ENCODE measurements at places on chromosomes 2 and 18.

- DNase-seq, result no peak
Measured at GRCh38 chr18:24494586-24494985, 34.1 kb downstream of the HRH4 start.

- no peak for DNase-seq
Measured at GRCh38 chr2:207871911-207872310, 102.2 kb upstream of the FZD5 start.

DNA sequence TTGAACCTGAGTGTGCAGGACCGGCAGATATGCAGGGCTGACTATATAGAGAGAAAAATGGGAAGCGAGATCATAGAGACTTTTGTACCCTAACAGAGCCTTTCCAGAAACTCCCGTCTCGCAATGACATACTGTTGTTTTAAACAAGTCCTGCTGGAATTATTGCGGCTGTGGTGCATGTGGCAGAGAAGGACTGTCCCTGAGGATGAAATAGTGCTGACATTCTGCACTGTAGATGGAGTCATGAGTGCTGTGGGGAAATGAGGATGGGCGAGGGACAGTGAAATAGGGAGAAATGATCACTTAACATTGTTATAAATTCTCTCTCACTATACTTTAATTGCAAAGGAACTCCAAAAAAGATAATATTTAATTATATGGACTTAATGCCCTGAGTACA lies 50.4 kb upstream of the KLHL14 start:
- DNase-seq, result no peak

- DNase-seq, result no peak
Measured at GRCh38 chr2:45137966-45138695, 128.9 kb upstream of the SIX2 start.

- no peak for DNase-seq
Measured at GRCh38 chr18:73924307-73924706, 223.3 kb downstream of the FBXO15 start.

- no peak for DNase-seq
Measured at GRCh38 chr2:45003579-45004551, 5.4 kb downstream of the SIX2 start.

- peak; percentile 72 for DNase-seq
Measured at GRCh38 chr2:12716032-12716281, 779 bp upstream of the TRIB2 start.

- no peak for DNase-seq
Measured at GRCh38 chr2:180661686-180662030, 318.7 kb upstream of the UBE2E3 start.

- DNase-seq, result no peak
Measured at GRCh38 chr18:1663879-1664705, 759.4 kb downstream of the ADCYAP1 start.
